ENCODE measurements at places on chromosomes 7 and 10.

GRCh38 chr10:7583626-7584025, 83.1 kb downstream of the ITIH5 start:
- DNase-seq, result no peak

GRCh38 chr7:79337717-79338116, 115.8 kb downstream of the MAGI2 start:
- no peak for DNase-seq

DNA sequence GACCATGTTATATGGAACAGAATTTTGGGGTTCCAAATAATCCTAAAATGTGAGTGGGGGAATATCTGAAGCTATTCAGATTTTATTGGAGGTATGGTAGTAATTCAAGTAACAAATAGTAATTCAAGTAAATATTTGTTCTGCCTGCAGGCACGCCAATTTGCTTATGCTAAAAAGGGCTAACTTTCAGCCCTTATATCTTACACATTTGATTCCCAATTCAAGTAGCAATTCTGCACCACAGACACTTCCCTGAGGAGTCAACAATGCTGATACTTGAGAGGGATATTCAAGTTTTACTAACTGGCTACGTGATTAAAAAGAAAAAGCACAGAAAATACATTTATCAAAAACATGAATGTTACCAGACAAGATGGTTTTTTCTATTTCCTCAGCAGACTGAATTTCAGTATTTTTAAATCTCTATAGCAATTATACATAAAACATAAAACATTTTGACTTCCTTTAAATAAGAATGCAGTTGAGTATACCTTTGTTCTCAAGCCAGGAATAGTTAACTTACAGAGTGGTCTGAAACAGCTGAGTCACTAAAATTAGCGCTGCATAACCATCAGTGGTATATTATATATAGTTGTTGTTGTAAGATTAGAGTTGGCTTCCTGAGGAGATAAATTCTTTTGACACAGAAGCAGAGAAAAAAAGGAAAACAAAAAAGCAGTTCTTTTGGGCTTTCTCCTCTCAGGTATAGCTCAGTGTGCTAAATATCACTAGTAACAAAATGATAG, 33.9 kb downstream of the MTPN start:
- no peak for DNase-seq

- no peak for DNase-seq
Measured at GRCh38 chr10:36313142-36313541, 671.0 kb upstream of the FZD8 start.

GRCh38 chr7:25549271-25549921, 321.1 kb upstream of the NPVF start:
- DNase-seq, result no peak

GRCh38 chr10:6721480-6721879, 141.4 kb upstream of the PRKCQ start:
- DNase-seq, result peak; percentile 99

DNA sequence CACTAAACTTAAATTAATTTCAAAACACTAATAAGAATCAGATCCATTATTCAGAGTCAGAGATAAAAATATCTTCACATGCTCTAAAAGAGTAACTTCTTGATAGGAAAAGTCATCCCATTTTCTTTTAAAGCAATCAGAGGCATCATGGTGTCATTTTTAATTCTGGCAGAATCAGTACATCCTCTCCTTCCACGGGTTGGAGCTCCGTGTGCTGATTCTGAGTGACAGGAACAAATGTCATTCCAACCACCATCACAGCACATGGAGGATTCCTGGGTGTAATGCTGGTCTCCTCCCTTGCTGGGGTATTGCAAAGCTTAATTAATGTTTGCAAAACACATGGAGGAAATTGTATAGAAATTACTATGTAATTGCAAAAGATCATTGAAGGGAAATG, 114.5 kb upstream of the IMMP2L start:
- no peak for DNase-seq

GRCh38 chr10:90204956-90205314, 503.5 kb downstream of the KIF20B start:
- DNase-seq, result peak; percentile 75

DNA sequence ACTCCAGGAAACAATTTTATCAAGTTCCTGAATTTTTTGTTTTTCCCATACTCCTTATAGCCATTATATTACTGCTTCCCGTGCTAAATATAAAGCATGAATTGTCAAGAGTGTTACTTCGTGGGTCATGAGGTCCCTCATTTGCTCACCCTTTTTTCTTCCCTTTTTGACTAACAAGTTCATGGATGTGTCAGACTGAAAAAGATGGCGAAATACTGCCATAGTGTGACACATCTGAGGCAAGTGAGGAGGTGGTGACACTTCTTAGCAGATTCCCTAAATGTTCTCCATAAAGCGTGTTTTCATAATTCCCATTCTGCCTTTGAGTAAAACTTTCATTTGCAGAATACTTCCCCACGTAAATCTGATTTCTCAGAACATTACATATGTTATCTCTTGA, 269.6 kb upstream of the FZD1 start:
- DNase-seq, result no peak

DNA sequence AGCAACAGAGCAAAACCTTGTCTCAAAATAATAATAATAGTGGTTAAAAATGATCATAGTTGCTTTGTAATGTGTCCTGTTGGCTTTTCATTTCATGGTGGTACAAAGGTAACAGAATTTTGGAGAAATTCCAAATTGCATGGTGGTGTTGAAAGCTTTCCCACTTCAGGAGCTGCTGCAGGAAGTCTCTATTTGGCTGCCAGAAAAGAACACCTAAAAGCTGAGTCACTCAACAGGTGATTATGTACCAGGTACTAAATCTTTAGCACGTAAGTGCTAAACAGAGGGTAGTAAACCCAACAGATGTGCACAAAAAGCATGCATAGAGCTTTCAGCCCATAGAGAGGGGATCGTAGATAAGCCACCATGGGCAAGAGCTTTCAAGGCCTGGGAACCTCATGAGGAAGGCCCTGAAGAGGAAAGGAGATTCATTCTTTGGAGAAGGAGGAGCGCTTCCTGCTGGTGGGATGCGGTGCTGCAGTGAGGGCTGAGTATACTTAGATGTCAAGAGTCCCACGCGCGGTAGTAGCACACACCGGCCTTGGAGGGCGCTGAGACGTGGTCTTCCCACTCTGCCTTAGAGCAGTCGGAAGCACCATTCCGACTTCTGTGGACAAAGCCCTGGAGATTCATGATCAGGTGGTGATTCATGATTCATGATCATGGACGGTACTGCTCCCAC, 118.7 kb downstream of the RALA start:
- DNase-seq, result no peak

DNA sequence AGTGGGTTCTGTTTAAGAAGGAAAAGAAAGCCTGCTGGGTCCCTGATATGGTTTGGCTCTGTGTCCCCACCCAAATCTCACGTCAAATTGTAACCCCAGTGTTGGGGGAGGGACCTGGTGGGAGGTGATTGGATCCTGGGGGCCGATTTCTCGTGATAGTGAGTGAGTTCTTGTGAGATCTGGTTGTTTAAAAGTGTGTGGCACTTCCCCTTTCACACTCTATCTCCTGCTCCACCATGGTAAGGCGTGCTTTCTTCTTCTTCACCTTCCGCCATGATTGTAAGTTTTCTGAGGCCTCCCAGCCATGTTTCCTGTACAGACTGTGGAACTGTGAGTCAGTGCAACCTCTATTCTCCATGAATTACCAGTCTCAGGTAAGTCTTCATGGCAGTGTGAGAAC, 42.6 kb downstream of the INPP5A start:
- no peak for DNase-seq

DNA sequence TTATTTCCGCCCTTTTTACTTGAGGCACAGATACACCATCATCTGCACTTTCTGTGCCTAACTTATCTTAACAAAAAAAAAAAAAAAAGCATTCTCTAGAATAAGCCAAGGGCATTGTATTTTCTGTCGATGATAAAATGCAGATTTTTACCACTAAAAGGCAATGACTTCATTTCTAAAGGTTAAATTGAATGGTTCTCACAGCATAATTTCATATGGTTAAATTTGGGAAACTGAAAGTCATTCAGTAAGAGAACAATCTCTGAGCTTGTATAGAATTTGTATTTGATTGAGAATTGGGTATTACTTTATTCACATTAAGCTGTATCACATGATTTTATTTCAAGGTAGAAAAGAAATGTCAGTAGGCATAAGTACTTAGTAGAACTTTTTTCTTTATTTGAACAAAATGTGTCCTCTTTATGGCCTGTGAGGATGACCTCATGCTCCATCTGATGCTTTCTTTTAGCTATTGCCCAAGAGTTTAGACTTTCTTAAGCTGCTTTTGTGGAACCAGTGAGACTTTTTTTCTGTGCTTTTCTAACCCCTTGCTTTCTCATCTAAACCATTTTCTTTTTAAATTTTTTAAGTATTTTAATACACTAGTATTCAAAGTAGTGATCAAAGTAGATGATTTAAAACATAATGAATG, 110.3 kb downstream of the LRRC4 start:
- peak; percentile 60 for DNase-seq

- DNase-seq, result no peak
Measured at GRCh38 chr7:87899255-87899654, 23.0 kb downstream of the DBF4 start.

DNA sequence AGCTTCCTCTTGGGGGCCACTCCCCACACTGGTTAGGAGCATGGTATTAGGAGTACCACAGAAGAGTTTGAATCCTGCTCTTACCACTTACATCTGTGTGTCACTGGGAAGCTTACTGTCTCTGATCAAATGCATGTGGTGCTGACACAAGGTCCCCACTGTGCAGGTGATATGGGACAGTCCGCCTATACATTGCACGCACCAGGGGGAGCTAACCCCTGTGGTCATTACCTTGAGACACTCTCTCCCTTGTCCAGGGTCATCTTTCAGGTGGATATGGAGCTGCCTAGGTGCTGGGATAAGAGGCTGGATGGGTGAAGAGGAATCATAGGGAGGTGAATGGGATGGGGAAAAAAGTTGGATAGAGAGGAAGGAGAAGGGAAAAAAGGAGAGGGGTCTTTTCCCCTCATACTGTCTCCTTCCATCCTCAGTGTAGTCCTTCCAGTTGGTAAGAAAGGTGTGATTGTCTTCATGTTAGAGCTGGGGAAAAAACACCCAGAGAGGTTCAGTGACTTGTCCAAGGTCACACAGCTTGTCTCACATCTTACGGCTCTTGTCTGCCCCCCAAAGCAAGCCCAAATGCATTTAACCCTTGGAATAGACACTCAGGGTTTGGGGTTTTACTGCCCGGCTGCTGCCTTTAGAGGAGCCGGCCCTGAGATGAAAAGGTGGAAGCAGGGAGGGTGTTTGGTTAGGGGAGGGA, 125.9 kb downstream of the CDH23 start:
- no peak for DNase-seq

GRCh38 chr10:70740406-70741288, 44.5 kb downstream of the TBATA start:
- DNase-seq, result no peak

GRCh38 chr10:71763352-71764127, 9.8 kb downstream of the VSIR start:
- peak; percentile 41 for DNase-seq

DNA sequence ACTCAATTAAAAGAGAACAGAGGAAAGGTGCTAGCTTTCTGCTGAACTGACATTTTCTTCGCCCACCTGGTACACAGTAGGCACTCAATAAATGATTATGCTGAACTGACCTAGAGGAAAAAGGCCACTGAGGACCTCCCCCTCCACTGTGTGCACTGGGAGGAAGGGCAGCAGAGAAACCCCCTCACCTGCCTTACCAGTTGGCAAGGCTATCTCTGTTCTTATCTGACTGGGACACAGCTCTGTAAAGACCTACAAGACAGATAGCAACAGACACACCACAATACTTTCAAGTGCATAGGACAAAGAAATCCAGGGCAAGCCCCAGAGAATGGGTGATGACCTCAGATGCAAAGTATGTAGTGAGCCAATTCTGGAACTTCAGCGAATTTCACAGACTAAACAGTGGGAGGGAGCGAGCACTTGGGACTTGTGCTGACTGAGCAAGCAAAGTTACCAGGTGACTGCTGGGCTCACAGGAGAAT, 30.4 kb downstream of the PDLIM1 start:
- DNase-seq, result peak; percentile 98

GRCh38 chr7:130962109-130962508, 228.1 kb upstream of the KLF14 start:
- DNase-seq, result no peak

DNA sequence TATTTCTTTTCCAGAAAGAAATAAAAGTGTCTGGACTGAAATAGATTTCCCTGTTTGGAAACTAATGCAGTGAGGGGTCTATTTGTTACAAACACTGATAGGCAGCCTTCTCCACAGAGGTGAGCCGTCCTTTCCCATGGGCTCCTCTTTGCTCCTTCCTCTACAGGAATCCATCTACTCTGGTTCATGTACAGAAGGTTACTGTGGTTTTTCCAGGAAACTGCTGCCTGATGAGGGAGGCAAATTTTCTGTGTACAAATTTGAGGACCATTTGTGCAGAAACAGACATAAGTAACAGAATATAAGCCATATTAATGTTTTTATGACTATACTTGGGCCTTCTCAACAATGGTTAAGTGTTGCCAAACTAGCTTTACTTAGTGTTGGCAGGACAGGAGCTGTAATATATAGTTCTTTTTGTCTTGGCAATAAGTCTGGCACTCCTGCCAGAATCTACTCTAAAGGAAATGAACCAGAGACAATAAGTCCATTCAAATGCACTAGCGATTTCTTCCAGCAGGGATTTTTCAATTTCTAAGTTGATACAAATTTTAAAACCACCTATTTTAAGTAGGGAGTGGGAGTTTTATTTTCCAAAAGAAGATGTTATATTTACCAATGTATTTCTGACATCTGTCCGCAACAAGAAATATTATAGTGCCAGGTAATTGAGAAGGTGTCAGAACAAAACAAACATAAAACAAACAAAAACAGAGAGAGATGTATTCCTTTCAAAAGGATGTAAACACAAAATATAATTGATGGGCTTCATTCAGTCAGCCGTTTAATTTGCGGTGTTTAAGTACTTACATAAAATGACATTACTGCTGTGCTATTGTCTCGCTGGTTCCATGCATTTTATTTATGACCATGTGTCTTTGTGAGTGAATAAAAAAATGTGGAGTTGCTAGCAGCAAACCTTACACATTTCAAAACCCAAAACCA, 91.0 kb upstream of the NFE2L3 start:
- DNase-seq, result no peak

DNA sequence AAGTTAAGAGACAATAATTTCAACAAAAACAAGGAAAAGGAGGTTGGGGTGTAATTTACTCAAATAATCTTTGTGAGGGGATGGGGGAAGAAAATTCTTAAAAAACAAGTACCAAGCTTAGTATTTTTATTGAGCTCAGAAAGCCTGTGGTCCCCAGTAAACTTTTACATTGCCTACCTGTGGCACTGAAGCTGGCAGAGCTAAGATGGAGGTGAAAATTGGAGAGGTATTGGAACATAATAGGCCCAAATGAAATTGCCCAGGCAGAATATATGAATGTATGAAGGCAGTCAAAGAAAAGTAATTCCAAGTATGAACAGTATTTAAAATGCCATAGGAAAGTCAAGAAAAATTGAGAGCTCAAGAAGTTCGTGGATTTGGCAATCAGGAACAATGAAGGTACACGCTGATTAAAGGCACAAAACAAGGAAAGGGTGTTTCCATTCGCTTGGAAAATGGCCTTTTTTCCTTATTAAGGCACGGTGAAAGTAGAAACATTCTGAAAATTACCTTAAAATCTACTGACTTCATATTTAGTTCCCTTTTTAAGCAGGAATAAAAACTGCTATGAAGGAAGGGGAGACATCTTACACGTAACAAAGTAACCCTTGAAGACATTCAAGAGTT, 3.4 kb upstream of the KMT2E start:
- DNase-seq, result peak; percentile 16
